ENCODE measurements at places on chromosomes 16 and 17. TPM values are rescaled to one million over a fixed set of nuclear protein-coding genes. Genes with fewer than 3 reads are reported as not detected.

The GAN gene
- total RNA-seq = 9.6 TPM

The DNAAF1 gene
- total RNA-seq = not detected

The TMEM238L gene
- not detected for total RNA-seq

The XAF1 gene
- total RNA-seq = 4.7 TPM

The NPIPA7 gene
- total RNA-seq = 27.4 TPM

The TIMP2 gene
- total RNA-seq = 0.07 TPM

The QPRT gene
- 39.6 TPM for total RNA-seq

The PIP4K2B gene
- total RNA-seq = 32.0 TPM

The ENPP7 gene
- total RNA-seq = not detected

The SLC52A1 gene
- not detected for total RNA-seq

The NECAB2 gene
- total RNA-seq = not detected

The CCL16 gene
- total RNA-seq = not detected

The KRTAP4-8 gene
- total RNA-seq = not detected

The SPECC1 gene
- total RNA-seq = not detected

The CA7 gene
- total RNA-seq = not detected

The TRPV2 gene
- total RNA-seq = 14.2 TPM

The MILR1 gene
- total RNA-seq = 104 TPM

The KRTAP9-4 gene
- total RNA-seq = not detected

The MYH13 gene
- not detected for total RNA-seq

The CMTM4 gene
- 0.25 TPM for total RNA-seq

The ERBB2 gene
- total RNA-seq = 10.9 TPM

The IL17C gene
- total RNA-seq = not detected

The JPH3 gene
- total RNA-seq = not detected

The SLC12A3 gene
- 0.14 TPM for total RNA-seq

The CCL1 gene
- total RNA-seq = not detected

The KCTD11 gene
- 5.1 TPM for total RNA-seq

The XPO6 gene
- total RNA-seq = 158 TPM

The KIAA0753 gene
- total RNA-seq = 30.5 TPM

The KRTAP2-1 gene
- total RNA-seq = not detected

The CD68 gene
- 6.0 TPM for total RNA-seq

The SNAI3 gene
- 1.4 TPM for total RNA-seq

The ABCC11 gene
- total RNA-seq = 0.15 TPM

The ADAD2 gene
- not detected for total RNA-seq

The KRT28 gene
- total RNA-seq = not detected

The CCL15 gene
- not detected for total RNA-seq

The TPSAB1 gene
- total RNA-seq = not detected

The LGALS9C gene
- not detected for total RNA-seq

The KRTAP2-3 gene
- total RNA-seq = not detected

The MT1G gene
- not detected for total RNA-seq

The ITGAD gene
- not detected for total RNA-seq

The COX10 gene
- 34.5 TPM for total RNA-seq

The ZACN gene
- not detected for total RNA-seq

The YWHAE gene
- total RNA-seq = 189 TPM

The TADA2A gene
- 28.1 TPM for total RNA-seq

The EVPLL gene
- not detected for total RNA-seq

The MARCHF10 gene
- not detected for total RNA-seq

The ITGB3 gene
- total RNA-seq = 16.4 TPM

The PER1 gene
- total RNA-seq = 24.0 TPM

The TBC1D26 gene
- not detected for total RNA-seq

The KRT27 gene
- not detected for total RNA-seq

The ACSM2B gene
- total RNA-seq = not detected

The CHRNE gene
- total RNA-seq = 0.22 TPM

The MYL11 gene
- not detected for total RNA-seq
